ENCODE measurements at places on chromosomes 6 and 20.

DNA sequence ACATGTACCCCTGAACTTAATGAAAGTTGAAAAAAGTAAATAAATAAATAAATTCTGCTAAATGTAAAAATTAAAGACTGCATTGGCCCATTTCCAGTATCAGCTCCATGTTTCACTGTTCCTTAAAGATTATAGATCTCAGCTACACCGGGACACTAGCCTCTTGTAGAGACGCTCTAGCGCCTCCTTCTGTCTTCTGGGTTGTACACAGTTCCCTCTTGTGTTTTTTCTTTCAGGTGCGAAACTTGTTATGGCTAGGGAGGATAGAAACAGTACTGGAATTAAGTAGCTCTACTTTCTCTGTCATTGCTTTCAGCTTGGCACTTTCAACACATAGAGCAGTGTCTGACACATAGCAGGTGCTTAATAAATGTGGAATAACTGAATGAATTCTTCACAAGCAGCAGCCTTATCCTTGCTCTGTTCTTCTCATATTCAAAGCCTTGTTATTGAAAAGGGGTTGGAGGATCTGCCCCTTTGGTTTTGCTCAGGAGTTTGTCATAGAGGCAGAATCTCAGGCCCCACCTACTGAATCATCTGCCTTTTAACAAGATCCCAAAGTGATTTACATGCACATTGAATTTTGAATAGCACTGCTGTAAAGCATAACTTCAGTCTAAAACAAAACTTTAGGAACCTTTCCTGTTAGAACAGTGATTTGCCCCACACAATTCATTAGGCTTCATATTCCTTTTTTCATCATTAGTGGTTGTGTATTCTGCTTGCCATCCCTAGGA lies 92.3 kb downstream of the FIG4 start:
- DNase-seq, result no peak

- DNase-seq, result no peak
Measured at GRCh38 chr6:56343295-56343694, 95.9 kb upstream of the COL21A1 start.

- no peak for DNase-seq
Measured at GRCh38 chr6:41621367-41621766, 16.9 kb upstream of the MDFI start.

DNA sequence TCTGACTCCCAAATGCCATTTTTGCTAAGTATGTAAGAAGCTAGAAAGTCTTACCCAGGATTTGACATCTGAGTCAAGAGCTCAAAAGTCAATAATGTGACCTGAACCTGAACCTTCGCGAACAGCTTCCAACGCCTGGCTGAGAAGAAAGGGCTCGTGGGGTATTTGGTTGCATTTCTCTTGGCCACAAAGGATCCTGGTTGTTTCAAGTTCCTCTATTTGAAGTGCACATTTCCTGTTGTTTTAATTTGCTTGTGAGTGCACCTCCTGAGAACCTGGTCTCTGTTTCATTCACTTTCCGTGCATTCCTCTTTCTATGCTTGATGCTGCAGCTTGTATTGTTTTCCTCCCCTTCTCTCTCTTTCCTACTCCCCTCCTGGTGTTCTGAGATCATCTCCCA lies 212.5 kb downstream of the FOXA2 start:
- DNase-seq, result no peak

DNA sequence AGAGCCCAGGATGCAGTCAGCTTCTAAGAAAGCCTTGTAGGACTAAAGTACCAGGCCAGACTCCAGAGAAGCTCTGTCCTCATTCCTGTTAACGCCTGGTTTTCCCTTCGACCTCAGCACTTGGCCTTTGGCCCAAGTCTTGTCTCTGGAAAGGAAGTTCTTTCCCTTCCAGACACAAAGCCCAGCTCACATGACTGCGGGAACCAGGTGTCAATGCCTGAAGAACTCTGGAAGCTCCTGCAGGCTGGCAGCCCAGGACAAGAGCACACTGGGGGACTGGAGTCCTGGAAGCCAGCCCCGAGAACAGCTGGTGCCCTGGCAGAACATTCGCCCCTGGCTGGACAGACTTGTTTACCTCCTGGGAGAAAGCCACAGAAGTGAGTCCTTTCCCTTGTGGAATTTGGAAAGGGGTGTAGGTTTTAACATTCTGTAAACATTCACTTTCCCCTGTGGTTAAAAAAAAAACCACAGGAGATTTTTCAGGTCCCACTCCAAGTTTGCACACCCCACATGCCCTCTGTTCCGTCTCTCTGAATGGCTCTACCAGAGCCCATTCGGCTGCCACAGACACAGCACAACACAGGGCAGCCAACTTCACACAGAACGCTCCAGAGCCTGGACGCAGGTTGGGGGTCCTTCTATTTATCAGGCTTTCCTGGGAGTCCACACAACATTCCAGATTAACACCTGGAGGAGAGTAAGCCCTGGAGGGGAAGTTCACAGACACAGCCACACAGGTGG lies 18.1 kb downstream of the ACSS1 start:
- no peak for DNase-seq

DNA sequence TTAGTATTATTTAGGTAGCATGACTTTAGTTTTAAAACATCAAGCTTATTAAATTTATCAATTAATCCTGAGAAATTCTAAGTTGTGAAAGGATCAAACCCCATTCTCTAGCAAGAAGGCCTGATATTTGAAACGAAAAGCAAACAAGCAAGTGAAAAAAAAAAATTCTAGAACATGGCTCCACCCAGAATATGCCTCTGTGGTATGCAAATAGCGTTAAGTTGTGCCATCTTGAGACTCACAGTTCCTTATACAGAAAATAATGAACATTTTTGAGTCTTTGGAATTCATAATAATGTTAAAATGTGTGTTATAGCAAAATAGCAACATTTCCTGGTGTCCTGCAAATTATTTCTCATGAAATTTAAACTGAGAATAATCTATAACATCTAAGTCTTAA lies 42.0 kb downstream of the TRDN start:
- no peak for DNase-seq

DNA sequence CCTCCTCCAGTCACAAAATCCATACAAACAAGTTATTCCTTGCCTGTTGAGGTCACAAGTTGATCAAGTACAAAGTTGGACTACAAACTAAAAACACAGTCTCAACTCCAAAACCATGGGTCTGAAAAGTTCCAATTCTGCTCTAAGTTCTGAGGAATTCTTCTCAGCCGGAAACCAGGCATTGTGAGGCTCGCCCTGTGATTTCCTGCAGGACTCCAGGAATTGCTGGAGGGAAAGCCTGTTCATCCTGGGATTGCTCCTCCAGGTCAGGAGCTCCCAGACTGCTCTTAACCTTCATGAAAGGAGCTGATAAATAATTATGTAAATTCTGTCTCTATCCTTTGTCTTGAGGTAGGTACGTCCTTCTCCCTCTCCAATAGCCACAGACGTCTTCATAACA lies 8.5 kb downstream of the TRAM2 start:
- no peak for DNase-seq

DNA sequence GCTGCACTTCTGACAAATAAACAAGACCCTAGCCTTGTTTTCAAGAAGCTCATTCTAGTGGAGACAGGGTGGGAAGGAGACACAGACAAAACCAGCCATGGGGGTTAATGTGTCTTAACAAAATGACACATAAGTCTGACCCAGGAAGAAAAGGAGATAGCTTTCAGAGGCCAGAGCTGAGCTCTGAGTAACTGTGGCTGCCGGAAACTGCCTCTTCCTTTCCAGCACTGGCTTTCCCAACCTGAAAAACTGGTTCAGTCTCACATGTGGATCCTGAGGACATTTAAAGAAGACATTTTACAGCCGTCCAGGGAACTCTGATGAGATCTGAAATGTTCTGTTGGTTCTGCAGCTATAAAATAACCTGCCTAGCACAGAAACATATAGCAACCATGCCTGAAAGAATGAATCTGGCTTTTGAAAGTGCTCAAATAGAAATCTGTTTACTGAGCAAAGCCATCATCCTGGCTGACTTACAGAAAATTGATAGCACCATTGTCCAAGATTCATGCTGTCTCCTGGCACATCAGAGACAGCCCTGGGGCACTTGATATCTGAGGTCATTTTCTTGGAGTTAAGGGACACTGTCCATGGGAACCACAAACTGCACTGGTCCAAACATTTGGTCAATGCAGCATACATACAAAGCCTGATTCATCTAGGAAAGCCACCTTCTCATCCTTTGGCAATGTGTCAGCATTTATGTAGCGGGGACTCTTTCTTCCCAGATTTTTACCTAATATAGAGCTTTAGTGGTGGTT lies 83.2 kb upstream of the PAX1 start:
- DNase-seq, result no peak

DNA sequence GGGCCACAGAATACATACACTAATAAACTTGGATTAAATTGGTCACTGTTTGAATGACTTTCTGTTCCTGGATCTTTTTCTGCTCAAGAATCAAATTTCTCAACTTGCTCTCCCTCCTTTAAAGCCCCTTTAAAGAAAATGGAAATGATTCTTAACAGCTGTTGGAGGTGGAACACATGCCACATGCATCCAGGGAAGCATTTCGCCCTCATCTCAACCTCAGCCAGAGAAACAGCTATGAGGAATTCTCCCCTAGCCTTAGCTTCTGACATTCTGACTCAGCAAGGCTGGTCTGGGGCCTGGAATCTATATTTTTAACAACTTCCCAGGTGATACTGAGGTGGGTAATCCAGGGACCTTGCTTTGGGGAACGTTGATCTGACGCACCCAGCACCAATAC lies 263.4 kb upstream of the ECI2 start:
- no peak for DNase-seq

DNA sequence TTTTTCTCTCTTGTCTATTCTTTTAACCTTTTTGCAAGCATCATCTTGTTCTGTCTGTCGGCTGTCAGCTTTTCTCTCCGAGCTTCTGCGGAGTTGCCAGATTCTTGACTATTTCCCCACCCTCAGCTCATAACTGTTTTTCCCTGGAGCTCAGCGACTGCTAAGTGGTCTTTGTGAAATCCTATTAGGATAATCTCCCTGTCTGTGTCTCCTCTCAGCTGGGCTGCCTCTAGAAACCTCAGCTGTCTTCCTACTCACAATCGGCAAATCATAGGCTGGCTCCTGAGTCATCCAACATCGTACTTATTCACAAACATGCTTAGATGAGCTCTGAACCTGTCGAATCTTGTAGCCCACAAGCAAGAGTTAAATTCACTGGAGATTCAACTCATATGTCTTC lies 332.3 kb downstream of the PTPRT start:
- no peak for DNase-seq

DNA sequence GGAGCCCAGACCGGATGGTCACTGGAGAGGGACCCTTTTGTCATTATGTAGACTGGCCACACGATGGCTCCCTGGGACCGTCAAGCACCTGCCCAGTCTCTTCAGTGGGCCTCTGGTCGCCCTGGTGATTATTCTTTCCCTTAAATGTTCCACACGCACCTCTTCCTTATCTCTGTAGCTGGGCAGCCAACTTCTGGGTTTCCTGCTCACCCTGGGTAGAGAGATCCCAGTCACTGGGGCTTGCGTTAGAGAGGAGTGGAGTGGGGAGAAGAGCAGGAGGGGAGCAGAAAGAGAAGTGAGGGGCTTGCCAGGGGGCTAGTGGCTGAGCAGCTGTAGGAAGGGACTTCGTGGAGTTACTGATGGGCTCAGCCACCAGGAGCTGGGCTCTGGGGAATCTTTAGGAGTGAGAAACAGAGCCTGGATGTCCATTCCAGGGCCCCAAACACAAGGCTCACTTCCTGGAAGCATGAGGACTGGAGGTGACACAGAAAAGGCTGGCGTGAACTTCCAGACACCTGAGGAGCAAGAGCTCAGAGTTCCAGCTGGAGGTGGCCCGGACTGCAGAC lies 150.1 kb downstream of the DHX35 start:
- DNase-seq, result no peak

- no peak for DNase-seq
Measured at GRCh38 chr6:68559070-68559469, 76.0 kb upstream of the ADGRB3 start.

- DNase-seq, result no peak
Measured at GRCh38 chr6:162733489-162733888, 5.7 kb downstream of the PACRG start.

DNA sequence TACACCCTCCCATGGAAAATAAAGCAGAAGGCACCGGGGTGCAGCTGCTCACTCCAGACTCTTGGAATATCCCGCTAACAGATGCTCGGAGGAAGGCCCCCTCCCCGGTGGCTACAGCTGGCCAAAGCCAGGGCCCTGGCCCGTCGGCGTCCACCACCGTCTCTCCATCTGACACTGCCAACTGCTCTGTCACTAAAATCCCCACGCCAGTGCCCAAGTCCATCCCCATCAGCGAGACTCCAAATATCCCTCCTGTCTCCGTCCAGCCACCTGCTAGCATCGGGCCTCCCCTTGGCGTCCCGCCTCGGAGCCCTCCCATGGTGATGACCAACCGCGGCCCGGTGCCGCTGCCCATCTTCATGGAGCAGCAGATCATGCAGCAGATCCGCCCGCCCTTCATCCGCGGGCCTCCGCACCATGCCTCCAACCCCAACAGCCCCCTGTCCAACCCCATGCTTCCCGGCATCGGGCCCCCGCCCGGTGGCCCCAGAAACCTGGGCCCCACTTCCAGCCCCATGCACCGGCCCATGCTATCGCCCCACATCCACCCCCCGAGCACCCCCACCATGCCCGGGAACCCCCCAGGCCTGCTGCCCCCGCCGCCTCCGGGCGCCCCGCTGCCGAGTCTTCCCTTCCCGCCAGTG lies 143.9 kb downstream of the SOBP start:
- no peak for DNase-seq

GRCh38 chr6:162726947-162727321 lies 632 bp downstream of the PRKN start:
- no peak for DNase-seq

GRCh38 chr20:14375416-14375985 lies 38.1 kb upstream of the FLRT3 start:
- no peak for DNase-seq

GRCh38 chr6:164870164-164870563 lies 439.2 kb downstream of the C6orf118 start:
- DNase-seq, result no peak

- DNase-seq, result no peak
Measured at GRCh38 chr6:36685166-36685924, 6.8 kb downstream of the CDKN1A start.

DNA sequence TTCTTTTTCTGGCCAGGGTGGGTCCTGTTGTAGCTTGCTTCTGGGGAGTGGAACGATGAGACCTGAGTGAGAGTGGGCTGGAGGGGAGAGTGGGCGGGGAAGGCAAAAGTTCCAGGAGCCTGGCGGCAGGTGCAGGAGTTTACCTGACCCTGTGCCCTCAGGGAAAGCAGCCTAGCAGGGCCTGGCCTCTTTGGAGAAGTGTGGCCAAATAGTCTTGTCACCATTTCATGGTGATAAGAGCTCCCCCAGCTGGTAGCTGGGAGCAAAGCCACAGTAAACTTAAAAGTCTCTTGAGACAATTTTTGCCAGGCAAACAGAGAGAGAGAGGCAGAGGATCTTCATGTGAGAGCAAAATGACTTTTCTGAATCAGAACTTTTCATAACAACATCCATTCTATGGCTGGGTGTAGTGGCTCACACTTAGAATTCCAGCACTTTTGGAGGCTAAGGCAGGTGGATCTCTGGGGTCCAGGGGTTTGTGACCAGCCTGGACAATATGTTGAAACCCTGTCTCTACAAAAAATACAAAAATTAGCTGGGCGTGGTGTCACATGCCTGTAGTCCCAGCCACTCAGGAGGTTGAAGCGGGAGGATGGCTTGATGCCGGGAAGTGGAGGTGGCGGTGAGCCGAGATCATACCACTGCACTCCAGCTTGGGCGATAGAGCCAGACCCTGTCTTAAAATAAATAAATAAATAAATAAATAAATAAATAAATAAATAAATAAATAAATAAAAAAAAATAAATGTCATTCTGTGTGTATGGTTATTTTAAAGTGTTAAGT lies 161.8 kb upstream of the SCGN start:
- DNase-seq, result peak; percentile 11
